ENCODE measurements at places on chromosomes 12 and 14.

DNA sequence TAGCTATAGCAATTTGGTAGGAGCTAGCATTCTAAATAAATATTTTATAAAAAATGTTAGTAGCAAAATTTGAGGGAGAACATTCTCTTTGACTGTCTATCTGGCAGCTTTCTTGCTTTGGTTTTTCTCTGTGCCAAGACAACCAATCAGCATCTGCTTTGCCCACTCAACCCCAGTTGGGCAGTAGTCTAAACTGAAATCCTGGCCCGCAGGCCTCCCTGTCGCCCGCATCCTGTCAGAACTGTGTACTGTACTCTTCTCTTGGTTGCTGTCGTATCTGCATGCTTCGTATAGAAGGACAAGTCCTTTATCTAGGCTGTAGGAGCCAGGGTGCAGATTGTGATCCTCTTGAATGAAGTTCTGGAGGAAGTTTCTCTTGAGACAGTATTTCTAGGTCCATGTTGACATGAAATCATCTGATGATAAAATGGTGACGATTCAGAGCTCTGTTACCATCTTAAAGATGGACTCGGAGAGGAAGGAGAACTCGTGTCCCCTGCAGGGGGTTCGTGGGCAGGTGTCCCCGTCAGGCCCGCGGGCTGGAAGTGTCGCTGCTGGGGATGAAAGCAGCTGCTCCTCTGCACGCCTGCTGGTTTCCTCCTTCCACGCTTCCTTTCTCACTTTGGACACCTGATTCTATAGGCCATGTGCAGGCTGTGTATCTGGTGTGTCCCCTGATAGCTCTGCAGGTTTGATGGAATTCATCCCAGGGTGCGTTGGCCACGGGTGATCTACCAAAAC, 34.6 kb downstream of the XRCC3 start:
- no peak for DNase-seq

GRCh38 chr12:48075832-48076231, 30.0 kb downstream of the SENP1 start:
- DNase-seq: no peak

DNA sequence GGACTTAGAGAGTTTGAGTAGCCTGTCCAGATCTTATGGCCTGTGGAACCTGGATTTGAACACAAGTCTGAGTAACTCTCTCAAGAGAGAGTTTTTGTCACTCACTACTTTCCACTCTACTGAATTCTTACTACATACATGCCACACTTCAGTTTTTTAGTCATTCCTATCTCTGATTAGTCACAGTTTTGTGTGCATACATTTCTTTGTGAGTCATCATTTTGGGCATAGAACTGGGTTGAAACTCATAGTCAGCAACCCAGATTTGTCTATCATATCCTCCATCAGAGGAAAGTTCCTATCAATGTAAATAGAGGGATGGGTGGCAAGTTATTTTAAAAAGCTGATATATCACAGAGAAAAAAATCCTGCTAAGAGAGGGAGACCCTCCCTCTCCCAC, 42.9 kb downstream of the FLRT2 start:
- DNase-seq: peak; percentile 88

DNA sequence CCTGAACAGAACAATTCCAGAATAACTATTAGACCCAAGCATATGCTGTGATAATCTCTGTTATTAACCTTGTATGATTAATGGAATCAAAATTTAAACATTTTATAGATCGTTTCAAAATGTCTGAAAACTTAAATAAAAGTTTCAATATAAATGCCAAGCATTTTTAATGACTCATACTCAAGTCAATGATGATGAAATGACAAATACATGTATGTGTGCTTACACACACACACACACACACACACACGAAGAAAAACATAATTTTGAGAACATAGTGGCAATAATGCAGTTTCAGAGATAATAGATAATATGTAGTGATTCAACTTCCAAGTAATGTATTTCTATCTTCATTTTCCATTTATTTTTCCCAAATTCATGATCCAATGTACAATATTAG, 384.9 kb upstream of the FOXG1 start:
- DNase-seq: no peak
